ENCODE measurements at places on chromosomes 3 and 15.

DNA sequence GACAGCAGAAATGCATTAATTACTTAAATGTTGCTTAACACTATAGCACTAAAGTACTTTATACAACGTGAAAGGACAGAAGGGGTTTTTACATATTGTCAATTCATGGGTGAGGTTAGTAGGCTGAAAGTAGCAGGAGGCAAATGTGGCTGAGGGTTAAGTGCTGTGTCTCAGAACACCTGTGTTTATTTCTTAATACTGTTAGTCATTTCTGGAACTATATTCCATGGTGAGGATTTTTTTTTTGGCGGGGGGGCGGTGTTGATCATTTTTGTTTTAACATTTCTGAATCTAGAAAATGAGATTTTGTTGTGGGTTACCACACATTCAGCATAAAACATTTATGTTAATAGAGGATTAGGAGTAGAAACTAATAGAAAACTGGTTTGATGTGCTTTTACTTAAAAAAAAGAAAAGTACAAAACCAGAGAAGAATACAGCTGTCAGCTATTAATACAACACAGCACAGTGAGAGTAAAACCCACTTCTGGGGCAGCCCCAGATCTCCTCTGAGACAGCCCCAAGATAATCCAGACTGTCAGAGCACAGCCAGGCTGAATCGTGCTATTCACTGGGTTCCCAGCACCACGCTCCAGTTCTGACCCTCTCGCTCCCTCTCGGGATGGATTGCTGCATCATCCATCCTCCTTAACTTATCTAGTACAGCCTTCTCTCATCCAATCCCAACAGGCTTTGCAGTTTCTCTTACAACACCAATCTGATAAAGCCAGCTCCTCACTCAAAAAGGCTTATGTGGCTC is 307.7 kb downstream of the TUSC7 start:
- no peak for DNase-seq

- no peak for DNase-seq
Measured at GRCh38 chr15:69305204-69305931, 6.7 kb downstream of the PAQR5 start.

- DNase-seq = peak; percentile 37
Measured at GRCh38 chr3:185308126-185308754, 54.4 kb upstream of the EHHADH start.

DNA sequence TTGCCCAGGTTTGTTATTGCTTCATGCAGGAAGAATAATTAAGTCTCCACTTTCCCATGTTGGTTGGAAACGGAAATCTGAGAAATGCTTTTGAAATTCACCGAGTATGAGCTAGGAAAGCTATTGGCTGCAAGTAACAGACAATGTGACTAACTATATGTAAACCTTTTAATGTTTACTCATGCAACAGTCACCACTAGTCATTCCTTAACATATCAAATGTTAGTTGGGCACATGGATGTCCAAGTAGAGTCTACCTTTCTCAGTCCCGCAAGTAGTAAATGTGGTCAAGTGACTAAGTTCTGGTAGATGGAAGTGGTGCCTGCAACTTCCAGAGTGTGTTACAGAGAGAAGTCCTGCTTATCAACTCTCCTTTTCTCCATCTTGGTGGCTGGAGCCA is 52.5 kb downstream of the KLF15 start:
- no peak for DNase-seq

- no peak for DNase-seq
Measured at GRCh38 chr3:15846606-15847005, 48.8 kb upstream of the ANKRD28 start.

DNA sequence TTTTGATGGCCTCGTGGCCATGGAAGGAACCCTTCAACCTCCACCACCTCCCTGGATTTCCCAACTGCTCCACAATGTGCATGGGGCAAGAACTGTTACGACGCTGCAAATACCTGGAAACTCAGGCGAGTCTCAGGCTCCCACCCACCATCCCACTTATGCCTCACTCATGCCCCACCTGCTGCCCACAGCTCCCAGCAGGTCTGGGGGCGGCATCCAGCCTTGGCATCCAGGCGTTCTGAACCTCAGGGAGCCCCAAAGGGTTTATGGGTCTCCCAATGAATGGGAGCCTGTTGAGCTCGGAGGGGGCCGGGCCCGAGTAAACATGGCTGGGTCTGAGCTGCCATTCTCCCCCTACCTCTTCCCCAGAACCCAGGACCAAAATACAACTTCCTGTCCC is 2.0 kb upstream of the PTH1R start:
- DNase-seq = no peak

DNA sequence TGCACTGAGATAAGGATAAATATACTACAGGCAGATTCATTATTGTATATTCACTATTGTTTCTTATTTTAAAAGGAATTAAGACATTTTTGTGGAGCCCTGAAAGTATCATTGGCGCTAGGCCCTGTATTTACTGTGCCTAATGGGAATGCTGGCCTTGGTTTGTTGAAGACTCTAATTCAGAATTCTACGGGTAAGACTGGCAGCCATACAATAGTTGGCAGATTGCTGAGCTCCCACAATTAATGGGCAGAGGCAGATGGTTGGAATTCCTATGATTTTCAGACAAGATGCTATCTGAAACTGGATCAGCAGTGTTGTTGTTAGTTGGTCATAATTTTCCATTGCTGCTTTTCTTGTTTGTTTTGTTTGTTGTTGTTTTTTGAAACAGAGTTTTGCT is 14.7 kb downstream of the PGBD4 start:
- DNase-seq = no peak

DNA sequence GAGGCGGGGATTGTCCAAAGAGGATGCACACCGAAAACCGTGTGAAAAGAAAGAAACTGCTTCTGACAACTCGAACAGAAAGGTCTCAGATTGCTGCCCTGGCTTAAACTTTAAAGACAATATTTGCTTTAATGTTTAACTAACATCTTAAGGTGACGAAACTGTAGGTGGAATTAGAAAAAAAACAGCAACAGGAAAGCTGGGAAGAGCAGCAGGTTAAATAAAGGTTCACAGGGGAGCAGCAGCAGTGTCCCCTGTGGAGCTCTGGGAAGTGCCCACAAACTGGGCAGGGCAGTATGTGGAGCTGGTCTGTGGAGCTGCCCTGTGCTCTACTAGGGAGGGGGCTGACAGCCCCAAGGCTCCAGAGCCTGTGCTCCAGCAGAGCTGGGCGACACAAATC is 25.4 kb downstream of the RUVBL1 start:
- no peak for DNase-seq

DNA sequence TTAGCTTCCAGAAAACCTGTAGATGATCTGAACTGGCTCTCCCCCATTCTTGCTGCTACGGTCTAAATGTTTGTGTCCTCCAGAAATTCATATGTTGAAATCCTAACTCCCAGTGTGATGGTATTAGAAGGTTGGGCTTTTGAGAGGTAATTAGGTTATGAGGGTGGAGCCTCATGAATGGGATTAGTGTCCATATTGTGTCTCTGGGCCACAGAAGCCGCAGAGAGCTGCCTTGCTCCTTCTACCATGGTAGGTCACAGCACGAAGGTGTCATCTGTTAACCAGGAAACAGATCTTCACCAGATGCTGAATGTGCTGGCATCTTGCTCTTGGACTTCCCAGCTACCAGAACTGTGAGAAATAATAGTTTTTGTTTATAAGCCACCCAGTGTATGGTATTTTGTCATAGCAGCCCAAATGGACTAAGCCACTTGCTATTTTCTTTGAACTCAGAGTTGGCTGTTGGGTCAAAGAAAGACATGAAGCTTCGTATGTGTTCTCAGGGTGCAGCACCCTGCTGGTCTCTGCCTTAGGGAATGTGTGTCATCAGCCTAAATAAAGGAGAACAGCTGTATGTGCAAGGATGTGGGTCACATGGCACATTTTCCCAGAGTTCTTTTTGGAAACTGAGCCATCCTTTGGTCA is 317.5 kb upstream of the SLCO3A1 start:
- DNase-seq = no peak

GRCh38 chr3:126446791-126447190 is 28.9 kb downstream of the ZXDC start:
- DNase-seq = no peak

- no peak for DNase-seq
Measured at GRCh38 chr3:47259114-47259513, 23.5 kb downstream of the KIF9 start.

- no peak for DNase-seq
Measured at GRCh38 chr3:179750720-179751328, 98.0 kb downstream of the USP13 start.

DNA sequence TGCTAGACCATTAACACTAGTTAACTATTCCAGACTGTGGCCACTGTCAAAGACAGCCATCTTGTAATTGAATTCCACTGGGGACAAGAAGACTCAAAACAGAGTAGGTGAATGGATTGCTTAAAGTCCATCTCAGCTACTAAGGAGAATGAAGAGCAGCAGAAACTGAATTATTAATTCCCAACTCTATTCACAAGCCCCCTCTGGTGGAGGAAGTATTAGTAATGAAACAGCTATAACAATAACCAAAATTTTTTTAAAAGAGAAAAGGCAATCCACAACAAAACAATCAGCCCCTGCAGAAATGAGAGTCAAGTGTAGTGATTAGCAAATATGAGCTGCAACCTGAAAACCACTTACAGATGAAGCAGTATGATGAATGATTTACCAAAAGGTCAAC is 302.8 kb downstream of the FHIT start:
- no peak for DNase-seq

GRCh38 chr3:43453981-43454380 is 167.6 kb downstream of the SNRK start:
- no peak for DNase-seq

DNA sequence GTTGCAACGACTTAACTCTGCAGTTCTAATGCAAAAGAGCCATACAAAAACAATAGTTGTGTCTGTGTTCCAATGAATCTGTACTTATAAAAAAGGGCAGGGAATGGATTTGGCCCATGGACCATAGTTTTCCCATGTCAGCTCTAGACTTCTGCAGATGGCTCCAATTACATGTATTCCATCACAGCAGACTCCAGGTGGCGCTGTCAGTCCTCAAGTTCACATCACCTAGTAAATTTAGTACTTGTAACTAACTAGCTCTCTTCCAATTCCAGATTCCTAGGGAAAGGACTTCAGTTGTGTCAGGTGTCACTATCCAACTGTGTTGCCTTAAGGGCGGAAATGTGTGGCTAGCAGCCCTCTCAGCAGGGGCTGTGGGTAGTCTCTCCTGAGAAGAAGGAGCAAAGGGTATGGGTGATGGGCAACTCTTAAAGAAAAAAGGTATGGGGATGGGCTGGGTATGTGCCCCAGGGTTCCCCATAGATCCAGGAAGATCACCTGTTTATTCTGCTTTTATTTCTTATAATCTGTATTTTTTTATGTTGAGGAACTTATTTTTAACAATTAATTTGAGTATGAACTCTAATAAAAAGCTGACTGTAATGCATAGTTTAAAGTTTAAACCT is 36.2 kb downstream of the BBS4 start:
- DNase-seq = peak; percentile 68

DNA sequence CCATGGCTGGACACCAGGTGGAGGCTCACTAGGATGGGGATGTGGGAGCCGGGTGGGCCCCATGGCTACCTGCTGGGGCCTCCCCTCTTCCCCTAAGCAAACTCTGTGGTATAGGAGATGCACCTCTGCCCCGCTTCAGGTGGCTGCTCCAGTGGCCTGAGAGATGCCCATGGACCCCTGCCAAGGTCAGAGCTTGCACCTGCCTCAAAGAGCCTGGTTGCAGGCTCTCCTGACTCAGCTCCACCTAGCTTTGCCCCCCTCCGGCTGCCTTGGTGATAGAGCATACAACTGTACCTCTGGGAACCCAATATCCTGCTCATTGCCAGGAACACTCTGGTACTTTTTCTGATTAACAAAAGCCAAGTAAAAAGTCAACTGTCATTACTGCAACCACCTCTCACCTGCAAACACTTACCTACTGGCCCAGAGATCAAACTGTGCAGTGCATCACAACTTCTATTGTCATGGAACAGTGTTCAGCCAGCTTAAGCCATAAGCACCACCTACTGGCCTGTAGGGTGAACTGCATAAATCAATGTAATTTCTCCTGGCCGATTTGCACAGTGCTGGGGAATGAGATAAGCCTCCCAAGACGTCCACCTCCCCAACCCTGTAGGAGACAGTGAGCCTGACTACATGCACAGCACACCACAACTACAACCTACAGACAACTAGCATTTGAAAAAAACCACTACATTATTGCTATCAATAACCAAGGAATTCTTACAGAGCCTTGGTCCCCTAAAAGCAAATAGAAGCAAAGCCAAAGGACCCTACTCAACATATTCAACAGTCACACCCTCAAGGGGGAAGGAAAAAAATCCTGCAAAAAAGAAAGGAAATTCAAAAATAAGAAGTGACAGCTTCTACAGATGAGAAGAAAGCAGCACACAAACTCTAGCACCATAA is 352.4 kb upstream of the ARHGEF26 start:
- DNase-seq = peak; percentile 46

GRCh38 chr3:159499031-159499793 is 489.4 kb upstream of the IL12A start:
- no peak for DNase-seq

- no peak for DNase-seq
Measured at GRCh38 chr3:139310474-139310933, 33.3 kb upstream of the MRPS22 start.

GRCh38 chr15:70286113-70286806 is 188.5 kb upstream of the TLE3 start:
- no peak for DNase-seq

GRCh38 chr15:76776480-76776879 is 128.7 kb downstream of the SCAPER start:
- no peak for DNase-seq

- DNase-seq = no peak
Measured at GRCh38 chr15:66364944-66365528, 8.6 kb upstream of the TIPIN start.

All from activated naive CD4-positive, alpha-beta T cell treated with Interleukin-2 at 50 U/mL for 16 hours (primary cell).